Prostate gland (tissue), 2 donors: ENCODE measurements at places on chromosomes 6 and 20. TPM values are rescaled to one million over a fixed set of nuclear protein-coding genes. Genes with fewer than 3 reads are reported as not detected.

DNA sequence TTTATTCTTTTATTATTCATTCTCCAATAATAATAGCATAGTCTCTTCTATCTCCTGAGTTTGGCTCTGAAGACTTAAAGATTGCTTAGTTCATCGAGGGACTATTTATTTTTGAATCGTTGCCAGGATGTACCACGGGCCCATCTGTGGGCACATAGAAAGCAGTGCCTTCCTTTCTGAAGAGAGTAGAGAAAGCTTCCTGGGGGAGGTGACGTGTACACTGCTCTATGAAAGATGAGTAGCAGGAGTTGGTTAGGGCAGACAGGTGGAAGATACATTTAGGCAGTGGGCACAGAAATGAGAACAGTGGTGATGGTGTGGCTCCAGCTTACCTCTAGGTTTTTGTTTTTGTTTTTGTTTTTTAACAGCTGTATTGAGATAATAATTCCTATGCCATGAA is 98.4 kb downstream of the CDKAL1 start:
- no peak for DNase-seq
- H3K27ac ChIP-seq = no peak overlapping the region
- H3K4me3 ChIP-seq = no peak overlapping the region
- H3K27me3 ChIP-seq = no peaks in the 10 kb centered on the region
- no peaks in the 10 kb centered on the region for H3K36me3 ChIP-seq

- no peak for DNase-seq
- no peak overlapping the region for H3K4me3 ChIP-seq
- no peaks in the 10 kb centered on the region for H3K27me3 ChIP-seq
- no peaks in the 10 kb centered on the region for H3K4me1 ChIP-seq
- no peak overlapping the region for H3K27ac ChIP-seq
These were observed 3.1 kb downstream of the TRAPPC3L start for GRCh38 chr6:116542426-116542825.

DNA sequence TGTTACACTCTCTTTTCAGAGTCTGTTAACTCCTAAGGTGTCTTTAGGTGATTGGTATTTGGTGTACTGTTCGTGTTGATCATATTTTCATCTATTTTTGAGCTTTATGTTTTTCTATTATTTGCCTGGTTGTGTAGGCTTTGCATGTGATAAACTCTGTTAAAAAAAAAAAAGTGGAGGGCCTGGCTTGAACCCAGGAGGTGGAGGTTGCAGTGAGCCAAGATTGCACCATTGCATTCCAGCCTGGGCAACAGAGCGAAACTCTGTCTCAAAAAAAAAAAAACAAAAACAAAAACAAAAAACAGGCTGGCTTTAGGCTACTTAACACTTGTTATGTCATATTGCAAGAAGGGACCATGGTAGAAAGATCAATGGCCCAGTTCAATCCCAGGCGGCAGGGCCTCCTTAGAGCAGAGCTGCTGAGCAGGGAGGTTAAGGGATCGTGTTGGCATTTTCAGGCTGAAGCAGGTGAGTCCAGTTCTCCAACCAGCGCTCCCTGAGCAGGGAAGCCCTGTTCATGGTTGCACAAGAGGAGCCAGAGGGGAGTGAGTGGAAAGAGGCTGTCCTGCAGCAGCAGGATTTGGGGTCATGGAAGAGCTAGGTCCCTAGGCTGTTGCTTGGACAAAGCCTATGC is 8.5 kb downstream of the PYGB start:
- no peaks in the 10 kb centered on the region for H3K36me3 ChIP-seq
- peaks cover 30% of the 10 kb centered on the region for H3K4me1 ChIP-seq
- no peak overlapping the region for H3K4me3 ChIP-seq
- no peak for DNase-seq
- H3K27ac ChIP-seq = peak overlapping the region; percentile 86

GRCh38 chr6:1089859-1090258 is 222.0 kb upstream of the FOXQ1 start:
- no peak for DNase-seq
- H3K27me3 ChIP-seq = no peaks in the 10 kb centered on the region
- H3K27ac ChIP-seq = no peak overlapping the region
- H3K36me3 ChIP-seq = no peaks in the 10 kb centered on the region

DNA sequence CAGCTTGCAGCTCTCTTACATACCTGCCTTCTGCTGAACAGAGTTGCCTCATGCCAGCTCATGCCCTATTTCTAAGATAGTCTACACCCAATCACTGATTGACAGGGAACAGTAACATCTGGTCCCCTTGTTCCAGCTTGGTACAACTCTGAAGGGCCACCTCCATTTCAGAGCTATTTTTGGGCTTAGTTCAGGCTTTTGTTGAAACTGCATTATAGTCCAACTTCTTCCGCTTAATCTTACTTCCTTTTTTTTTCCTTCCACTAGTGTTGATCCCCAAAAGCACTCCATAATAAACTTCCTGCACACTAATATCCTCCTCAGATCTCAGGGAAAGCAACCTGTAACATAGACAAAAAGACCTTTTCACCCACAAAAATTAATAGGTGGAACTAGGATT is 65.7 kb upstream of the TNFRSF21 start:
- H3K36me3 ChIP-seq = no peaks in the 10 kb centered on the region
- DNase-seq = no peak
- H3K4me1 ChIP-seq = no peaks in the 10 kb centered on the region
- no peaks in the 10 kb centered on the region for H3K27me3 ChIP-seq

- H3K4me1 ChIP-seq = no peaks in the 10 kb centered on the region
- DNase-seq = no peak
- H3K4me3 ChIP-seq = no peak overlapping the region
- H3K27me3 ChIP-seq = no peaks in the 10 kb centered on the region
- H3K36me3 ChIP-seq = no peaks in the 10 kb centered on the region
These were observed 9.1 kb downstream of the CASS4 start for GRCh38 chr20:56420940-56421688.

DNA sequence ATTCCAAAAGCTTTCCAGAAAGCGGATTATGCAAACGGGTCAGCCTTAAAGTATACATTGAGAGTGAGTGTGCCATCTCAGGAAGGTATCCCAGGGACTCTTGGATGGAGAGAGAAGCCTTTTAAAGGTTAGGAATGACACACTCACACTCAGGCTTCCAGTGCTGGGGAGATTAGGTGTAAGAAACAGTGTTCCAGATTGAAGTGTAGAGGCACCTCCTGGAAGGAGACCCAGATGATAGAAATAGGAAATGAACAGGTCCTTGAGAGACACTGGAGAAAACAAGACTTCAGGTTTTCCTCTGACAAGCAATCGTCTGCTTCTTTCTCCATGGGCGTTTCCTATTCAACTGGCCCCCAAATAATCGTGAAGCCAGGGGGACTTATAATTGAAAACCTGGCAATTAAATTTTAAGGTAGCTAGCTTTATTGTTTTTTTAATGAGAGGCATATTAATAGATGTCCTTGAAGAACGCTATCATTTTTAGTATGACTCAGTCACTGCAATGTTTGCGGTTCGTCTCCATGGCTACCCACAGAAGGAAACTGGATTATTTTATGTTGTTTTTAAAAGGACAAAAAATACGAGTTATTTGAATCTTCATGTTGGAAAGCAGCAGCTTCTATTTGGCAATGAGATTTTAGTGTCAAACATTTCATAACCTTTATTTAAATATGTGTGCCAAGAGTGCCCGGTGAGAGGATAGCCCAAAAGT is 85.3 kb downstream of the TRMT6 start:
- no peak for DNase-seq
- H3K4me1 ChIP-seq = no peaks in the 10 kb centered on the region
- H3K27ac ChIP-seq = no peak overlapping the region
- no peak overlapping the region for H3K4me3 ChIP-seq

GRCh38 chr6:22071270-22072041 is 225.4 kb downstream of the PRL start:
- DNase-seq = peak; percentile 9
- H3K27ac ChIP-seq = peak overlapping the region; percentile 45
- no peak overlapping the region for H3K4me3 ChIP-seq
- no peaks in the 10 kb centered on the region for H3K4me1 ChIP-seq
- H3K27me3 ChIP-seq = no peaks in the 10 kb centered on the region

The FAM83D gene
- 12.6 TPM for total RNA-seq

The SLC17A1 gene
- 0.51 TPM for total RNA-seq

The LHFPL5 gene
- total RNA-seq = not detected

The SPATA25 gene
- total RNA-seq = 2.0 TPM
